Type B pancreatic cell (in vitro differentiated cells): ENCODE measurements at places on chromosomes 6 and 20.
A peak's percentile ranks its signal among the peaks of the same experiment; 100 is the strongest.

- H3K27me3 ChIP-seq, result no peaks in the 10 kb centered on the region
- no peak overlapping the region for H3K4me3 ChIP-seq
- no peaks in the 10 kb centered on the region for H3K4me1 ChIP-seq
- no peak overlapping the region for H3K27ac ChIP-seq
- no peaks in the 10 kb centered on the region for H3K36me3 ChIP-seq
These were observed 202.2 kb upstream of the CDYL start for GRCh38 chr6:4574007-4574406.

DNA sequence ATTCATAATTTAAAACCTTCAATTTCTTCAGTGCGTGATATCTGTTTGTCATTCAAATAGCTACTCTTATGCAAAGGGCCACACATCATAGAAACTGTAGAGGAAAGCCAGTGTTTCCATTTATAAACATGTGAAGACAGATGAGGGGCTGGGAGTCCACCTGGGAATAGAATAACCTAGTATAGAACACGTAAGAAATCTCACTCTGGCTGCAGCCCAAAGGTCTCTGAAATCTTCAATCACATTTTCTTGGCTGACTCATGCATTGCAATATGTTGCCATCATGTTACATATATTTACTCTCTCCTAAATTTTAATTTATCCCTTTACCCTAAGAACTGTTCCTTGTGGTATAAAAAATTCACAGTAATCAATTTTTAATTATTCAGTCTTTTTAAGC, 123.2 kb downstream of the ELOVL4 start:
- H3K4me1 ChIP-seq, result no peaks in the 10 kb centered on the region
- H3K36me3 ChIP-seq, result no peaks in the 10 kb centered on the region
- H3K27me3 ChIP-seq, result no peaks in the 10 kb centered on the region
- DNase-seq, result no peak
- H3K4me3 ChIP-seq, result no peak overlapping the region

GRCh38 chr20:63963784-63964301, 5.9 kb downstream of the ZNF512B start:
- no peaks in the 10 kb centered on the region for H3K4me1 ChIP-seq
- no peak overlapping the region for H3K27ac ChIP-seq
- no peaks in the 10 kb centered on the region for H3K27me3 ChIP-seq
- no peak for DNase-seq
- no peak overlapping the region for H3K4me3 ChIP-seq

- H3K27me3 ChIP-seq, result peaks cover 5% of the 10 kb centered on the region
- no peak overlapping the region for H3K27ac ChIP-seq
- H3K36me3 ChIP-seq, result no peaks in the 10 kb centered on the region
- H3K4me3 ChIP-seq, result no peak overlapping the region
These were observed 44.9 kb downstream of the SNAP25 start for GRCh38 chr20:10263385-10264165.

GRCh38 chr6:160388922-160389321, 40.7 kb downstream of the SLC22A3 start:
- H3K36me3 ChIP-seq, result no peaks in the 10 kb centered on the region
- DNase-seq, result no peak
- H3K27ac ChIP-seq, result no peak overlapping the region
- H3K4me1 ChIP-seq, result no peaks in the 10 kb centered on the region
- H3K4me3 ChIP-seq, result no peak overlapping the region
- peaks cover 8% of the 10 kb centered on the region for H3K27me3 ChIP-seq

DNA sequence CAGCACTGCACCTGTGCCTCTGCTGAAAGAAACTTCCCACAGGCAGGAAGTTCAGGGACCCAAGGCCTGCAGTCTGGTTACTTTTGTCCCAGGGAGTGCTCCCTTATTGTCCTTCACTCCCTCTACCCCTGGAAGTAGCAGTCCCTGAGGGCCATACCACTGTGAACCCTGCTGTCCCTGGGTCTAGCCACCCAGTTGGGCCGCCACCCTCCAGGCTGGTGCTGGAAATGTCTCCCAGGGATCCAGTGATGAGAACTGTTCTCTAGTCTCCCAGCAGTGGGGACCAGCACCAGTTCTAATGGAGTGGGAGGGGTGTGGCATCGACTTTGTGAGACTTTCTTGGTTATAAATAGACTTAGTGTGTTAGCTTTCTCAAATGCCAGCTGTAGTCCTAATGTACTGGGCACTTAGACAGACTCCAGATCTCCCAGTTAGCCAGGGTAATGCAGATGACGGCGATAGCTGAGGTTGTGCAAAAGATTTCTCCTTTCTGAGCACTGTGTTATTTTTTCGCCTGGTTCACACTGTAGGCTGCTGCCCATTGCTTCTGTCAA, 462.5 kb downstream of the CDH26 start:
- DNase-seq, result no peak
- no peaks in the 10 kb centered on the region for H3K36me3 ChIP-seq
- no peak overlapping the region for H3K4me3 ChIP-seq
- H3K27me3 ChIP-seq, result peaks cover 7% of the 10 kb centered on the region
- no peaks in the 10 kb centered on the region for H3K4me1 ChIP-seq

GRCh38 chr20:13340088-13340487, 119.0 kb downstream of the ISM1 start:
- no peak overlapping the region for H3K4me3 ChIP-seq
- H3K36me3 ChIP-seq, result peaks cover 3% of the 10 kb centered on the region
- peaks cover 3% of the 10 kb centered on the region for H3K27me3 ChIP-seq

GRCh38 chr6:124977067-124977908, 15.1 kb downstream of the RNF217 start:
- H3K27me3 ChIP-seq, result no peaks in the 10 kb centered on the region
- H3K27ac ChIP-seq, result no peak overlapping the region
- peaks cover 49% of the 10 kb centered on the region for H3K36me3 ChIP-seq
- no peak for DNase-seq
- H3K4me1 ChIP-seq, result peaks cover 5% of the 10 kb centered on the region

- DNase-seq, result no peak
- no peaks in the 10 kb centered on the region for H3K36me3 ChIP-seq
- H3K4me1 ChIP-seq, result peaks cover 25% of the 10 kb centered on the region
- no peak overlapping the region for H3K4me3 ChIP-seq
- no peak overlapping the region for H3K27ac ChIP-seq
- H3K27me3 ChIP-seq, result peaks cover 3% of the 10 kb centered on the region
These were observed 46.5 kb downstream of the ADTRP start for GRCh38 chr6:11732036-11732631.

DNA sequence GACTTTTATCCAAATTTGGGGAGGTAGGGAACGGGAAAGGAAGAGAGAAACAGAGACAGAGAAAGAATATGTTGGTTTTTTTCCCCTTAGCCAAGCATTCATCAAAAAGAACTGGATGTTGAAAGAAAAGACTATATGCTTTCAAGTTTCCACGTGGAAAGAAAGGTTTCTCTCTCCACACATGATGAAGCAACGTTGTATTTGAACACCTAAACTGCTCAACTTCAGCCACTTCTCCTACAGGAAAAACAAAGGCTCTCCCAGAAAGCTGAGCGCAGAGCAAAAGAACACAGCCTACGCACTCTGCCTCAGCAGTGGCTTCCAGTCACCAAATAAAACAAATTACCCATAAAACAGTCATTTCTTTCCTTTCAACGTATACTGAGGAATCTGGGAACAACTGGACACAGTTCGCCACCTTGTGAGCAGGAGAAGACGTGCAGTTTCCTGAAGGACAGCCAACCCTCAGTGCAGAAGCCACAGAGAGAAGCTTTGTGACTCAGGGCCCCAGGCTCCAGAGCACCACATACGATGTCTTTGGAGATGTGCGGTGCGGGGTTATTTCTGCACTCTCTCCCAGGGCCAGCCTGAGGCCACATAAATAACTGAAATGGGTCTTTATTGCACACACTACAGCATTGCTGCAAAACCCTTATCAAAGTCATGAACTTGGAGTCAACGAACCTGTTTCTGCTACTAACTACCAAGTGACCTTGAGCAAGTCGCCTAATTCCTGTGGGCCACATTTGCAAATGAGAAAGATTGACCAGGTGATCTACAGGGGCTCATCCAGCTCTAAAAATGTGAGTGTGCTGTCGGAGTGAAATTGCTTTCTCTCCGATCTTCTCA, 10.1 kb downstream of the IL17F start:
- no peak for DNase-seq
- H3K4me3 ChIP-seq, result no peak overlapping the region
- no peak overlapping the region for H3K27ac ChIP-seq
- H3K27me3 ChIP-seq, result peaks cover 19% of the 10 kb centered on the region

GRCh38 chr20:37315021-37315451, 25.6 kb downstream of the MANBAL start:
- no peaks in the 10 kb centered on the region for H3K27me3 ChIP-seq
- H3K27ac ChIP-seq, result peak overlapping the region; percentile 71
- H3K36me3 ChIP-seq, result peaks cover 30% of the 10 kb centered on the region

DNA sequence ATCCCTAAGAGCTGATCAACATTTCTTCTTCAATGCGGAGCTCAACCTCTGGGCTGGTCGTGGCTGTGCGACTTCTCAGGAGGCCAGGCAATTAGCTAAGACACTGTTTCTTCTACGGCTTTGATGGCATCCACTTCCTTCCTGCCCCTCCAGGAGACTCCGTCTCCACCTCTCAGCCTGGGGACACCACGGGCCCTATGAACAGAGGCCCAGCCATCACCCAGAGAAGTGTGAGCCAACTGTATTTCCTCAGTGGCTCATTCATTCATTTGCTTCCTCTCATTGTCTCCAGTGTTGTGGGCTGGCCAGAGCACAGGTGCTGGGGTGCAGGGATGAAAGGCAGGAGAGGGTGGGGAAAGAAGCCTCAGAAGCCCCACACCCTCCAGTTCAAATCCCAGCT, 51.8 kb upstream of the APCDD1L start:
- no peak overlapping the region for H3K27ac ChIP-seq
- no peak for DNase-seq
- peaks cover 41% of the 10 kb centered on the region for H3K4me1 ChIP-seq

DNA sequence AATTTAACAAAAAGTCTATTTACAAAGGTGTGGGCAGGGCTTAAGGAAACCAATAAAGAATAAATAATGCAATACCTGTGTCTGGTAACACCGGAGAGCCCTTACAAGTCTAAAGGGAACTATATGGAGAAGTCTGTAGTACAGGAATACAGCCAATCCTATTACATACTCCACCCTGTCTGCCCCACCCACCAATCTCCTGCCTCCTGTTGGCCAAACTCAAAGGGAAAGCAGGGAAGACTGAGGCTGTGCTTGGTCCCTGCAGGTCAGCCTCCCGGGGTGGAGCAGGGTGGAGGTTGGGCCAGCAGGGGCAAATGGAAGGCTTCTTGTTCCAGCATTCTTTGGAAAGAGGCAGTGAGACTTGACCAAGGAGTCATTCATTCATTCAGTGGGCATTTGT, 31.5 kb downstream of the METTL24 start:
- no peak for DNase-seq
- H3K4me1 ChIP-seq, result peaks cover 83% of the 10 kb centered on the region
- H3K36me3 ChIP-seq, result no peaks in the 10 kb centered on the region
- H3K27ac ChIP-seq, result no peak overlapping the region

DNA sequence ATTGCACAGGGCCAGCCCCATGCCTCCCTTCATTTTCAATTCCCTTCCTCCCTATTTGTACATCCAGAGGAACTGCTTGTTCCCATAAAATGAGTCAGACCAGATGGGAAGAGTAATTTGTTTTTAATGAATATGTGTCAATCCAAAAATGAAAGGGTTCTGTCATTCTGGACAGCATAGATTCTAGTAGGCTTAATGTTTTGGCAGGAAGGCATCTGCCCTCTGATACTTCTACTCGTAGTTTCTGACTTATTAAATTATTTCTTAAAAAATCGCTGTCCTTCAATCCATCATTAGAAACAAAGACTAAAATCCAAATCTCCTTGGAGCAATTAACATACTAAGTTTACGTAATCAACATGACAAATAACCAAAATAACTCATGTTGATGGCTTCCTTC, 665.5 kb downstream of the TENT5A start:
- H3K4me3 ChIP-seq, result no peak overlapping the region
- no peaks in the 10 kb centered on the region for H3K4me1 ChIP-seq
- H3K27me3 ChIP-seq, result no peaks in the 10 kb centered on the region
- no peaks in the 10 kb centered on the region for H3K36me3 ChIP-seq
- no peak for DNase-seq

GRCh38 chr6:142187209-142187608, 40.1 kb downstream of the VTA1 start:
- H3K27me3 ChIP-seq, result no peaks in the 10 kb centered on the region
- peaks cover 18% of the 10 kb centered on the region for H3K4me1 ChIP-seq
- H3K4me3 ChIP-seq, result peak overlapping the region; percentile 40
- H3K36me3 ChIP-seq, result peaks cover 13% of the 10 kb centered on the region
- H3K27ac ChIP-seq, result peak overlapping the region; percentile 67
